ENCODE measurements at places on chromosomes 16 and 17.

GRCh38 chr16:27444015-27444414 lies 42.0 kb downstream of the IL21R start:
- no peak for DNase-seq

- no peak for DNase-seq
Observed at GRCh38 chr16:88769617-88770460, 15.2 kb downstream of the PIEZO1 start.

DNA sequence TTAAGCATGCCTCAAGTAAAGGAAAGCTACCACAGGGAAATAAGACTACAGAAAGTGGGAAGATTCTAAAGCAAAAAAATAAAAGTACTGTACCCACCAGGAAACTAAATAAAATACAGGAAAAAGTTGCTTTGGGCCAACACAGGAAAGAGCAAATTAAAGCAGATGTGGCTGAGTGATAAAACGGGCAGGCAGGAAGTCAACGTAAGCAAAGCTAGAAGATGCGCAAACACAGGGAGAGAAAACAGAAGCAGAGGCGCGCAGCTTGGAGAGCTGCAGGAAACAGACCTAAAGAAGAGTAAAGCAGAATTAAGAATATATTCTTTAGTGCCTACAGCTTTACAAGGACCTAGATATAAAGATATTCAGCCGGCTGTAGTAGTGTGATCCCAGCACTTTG lies 21.7 kb downstream of the USP36 start:
- DNase-seq, result no peak

DNA sequence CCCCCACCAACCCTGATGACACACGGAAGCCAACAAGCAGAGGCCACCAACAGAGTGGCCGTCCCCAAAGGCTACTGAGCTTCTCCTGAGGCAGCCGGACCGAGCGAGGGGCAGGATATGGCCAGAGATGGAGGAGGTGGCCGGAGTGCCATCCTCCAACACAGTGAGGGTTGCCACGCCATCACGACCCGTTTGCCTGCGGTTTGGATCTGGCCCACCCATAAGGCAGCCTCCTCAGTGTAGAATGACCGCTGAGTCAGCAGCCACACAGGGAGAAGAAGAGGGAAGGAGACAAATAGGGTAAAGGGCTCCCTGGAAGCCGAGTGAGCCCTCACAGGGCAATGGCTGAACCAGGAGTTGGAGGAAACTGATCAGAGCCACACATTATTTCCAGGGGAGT lies 13.8 kb downstream of the HNF1B start:
- DNase-seq, result no peak

GRCh38 chr17:59406808-59407381 lies 75.4 kb downstream of the YPEL2 start:
- DNase-seq, result peak; percentile 44

DNA sequence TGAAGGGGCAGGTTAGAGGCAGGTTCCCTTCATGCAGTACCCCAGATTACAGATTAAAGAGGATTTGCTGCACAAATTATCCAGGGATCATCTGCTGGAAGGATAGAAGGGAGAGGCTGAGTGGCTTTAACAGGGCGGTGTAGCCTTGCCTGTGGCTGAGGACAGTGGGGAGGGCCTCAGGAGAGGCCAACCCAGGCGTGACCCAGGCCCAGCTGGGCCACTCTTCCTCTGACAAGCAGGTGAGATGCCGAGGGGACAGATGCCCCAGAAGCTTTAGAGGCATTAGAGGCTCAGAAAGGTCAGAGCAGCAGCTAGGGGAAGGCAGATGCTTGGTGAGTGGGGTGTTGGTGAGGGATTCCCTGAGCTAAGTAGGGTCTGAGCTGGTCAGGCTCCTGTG lies 18.1 kb upstream of the MTMR4 start:
- DNase-seq, result no peak

- DNase-seq, result no peak
Observed at GRCh38 chr16:49473131-49473530, 99.5 kb downstream of the C16orf78 start.

- DNase-seq, result peak; percentile 87
Observed at GRCh38 chr17:1467898-1468492, 12.0 kb upstream of the CRK start.

DNA sequence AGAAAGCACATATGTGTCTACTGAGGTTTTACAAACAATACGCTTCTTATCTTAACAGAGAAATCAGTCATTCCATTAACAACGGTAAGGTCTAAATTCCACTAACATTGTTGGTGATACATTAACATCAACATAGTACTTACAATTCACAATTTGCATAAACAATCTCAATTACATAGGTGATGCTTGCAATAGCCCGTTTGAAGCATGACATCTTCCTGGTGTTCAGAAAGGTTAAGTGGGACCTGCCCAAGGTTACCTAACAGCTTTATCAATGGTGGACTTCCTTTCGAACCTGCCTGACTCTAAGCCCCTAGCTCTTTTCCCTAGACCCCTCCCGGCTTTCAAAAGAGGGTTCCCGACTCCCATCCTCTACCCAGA lies 699 bp downstream of the FAM222B start:
- DNase-seq, result no peak

DNA sequence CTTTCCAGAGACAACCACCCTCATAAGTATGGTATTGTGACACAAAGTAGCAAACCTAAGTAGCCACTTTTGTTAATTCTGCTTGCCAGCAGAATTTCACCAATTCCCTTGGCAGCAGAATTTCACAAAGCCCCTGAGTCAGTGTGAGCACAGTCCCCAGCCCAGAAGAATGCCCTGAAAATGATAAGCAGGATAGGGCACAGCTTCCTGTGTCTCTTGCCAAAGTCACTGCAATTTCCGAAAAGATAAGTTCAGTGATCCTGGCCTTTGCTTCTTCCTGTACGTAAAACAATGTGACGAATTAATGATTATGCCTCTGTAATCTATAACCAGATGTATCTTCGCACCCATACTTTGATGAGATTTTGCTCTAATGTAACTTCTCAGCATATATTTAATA lies 16.0 kb upstream of the WIPF2 start:
- no peak for DNase-seq

- peak; percentile 82 for DNase-seq
Observed at GRCh38 chr16:70746040-70746707, 54.8 kb downstream of the VAC14 start.

GRCh38 chr17:38710985-38711384 lies 5.9 kb downstream of the MLLT6 start:
- no peak for DNase-seq

DNA sequence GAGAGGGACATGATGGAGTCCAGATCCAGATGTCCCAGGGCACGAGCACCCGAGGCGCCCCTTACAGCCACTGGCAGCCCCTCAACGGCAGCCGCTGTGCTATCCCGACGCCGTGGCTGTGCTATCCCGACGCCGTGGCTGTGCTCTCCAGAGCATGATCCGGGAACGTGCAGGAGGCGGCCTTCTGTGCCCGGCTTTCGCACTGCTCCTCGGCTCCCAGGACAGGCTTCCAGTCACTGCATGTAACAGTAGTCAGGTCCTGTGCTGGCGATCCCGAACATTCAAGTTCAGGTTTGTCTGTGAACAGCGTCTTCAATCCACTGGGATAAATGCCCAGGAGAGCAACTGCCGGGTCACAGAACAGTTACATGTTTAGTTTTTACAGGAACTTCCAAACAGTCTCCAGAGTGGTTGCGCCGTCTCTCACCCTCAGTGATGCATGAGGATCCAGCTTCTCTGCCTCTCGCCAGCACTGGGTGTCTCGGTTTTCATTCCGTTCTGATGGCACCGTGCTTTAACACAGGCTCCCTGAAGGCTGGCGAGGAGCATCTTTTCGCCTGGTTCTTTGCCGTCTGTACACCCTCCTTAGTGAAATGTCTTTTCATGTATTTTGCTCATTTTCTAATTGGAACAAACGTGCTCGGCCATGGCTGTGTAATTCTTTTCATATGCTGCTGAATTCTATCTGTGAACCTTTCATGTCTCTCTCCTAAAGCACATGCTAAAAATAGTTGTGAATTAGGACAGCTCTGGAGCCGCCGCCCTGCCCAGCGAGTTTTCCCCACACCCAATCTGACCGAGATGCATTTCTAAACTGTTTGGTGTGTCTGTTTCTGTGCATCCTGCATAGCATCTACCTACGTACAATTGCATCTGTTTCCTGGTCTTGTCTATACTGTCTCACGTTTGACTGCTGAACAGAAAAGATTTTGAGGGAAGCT lies 72.6 kb upstream of the METRNL start:
- no peak for DNase-seq

- peak; percentile 51 for DNase-seq
Observed at GRCh38 chr16:69741519-69741918, 13.2 kb downstream of the NOB1 start.

GRCh38 chr16:84380405-84380804 lies 12.1 kb downstream of the ATP2C2 start:
- DNase-seq, result no peak

DNA sequence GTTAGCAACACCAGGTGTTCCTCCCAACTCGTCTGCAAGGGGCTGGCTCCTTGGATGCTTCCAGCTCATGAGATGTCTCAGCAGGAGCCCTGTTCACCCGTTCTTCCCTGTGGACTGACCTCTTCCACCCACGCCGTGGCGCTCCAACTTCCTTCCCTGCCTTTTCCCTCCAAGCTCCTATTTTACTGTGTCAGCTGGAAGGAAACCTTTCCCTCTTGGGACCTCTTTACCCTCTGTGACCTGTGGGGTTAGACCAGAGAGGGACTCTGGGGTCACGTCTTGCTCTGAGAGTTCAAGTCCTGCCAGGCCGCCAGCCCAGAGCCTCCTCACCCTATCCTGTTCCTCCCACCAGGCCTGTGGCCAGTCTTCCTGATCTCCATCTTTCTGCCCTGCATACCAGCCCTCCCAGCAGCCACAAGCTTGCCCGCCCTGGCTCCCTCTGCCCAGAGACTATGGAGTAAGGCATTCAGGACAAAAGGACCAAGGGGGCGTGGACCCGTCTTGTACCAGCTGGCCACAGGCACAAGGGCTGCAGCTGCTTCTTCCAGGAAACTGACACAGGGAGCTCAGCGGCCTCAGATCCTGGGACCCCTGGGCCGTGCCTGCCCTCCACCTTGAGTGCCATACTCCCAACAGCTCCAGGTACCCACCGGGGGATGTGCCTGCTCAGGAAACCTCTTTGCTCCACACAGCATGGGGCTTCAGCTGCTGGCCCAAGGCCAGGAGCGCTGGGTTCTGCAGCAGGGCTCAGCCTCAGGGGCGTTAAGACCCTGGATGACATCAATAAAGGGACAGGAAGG lies 3.0 kb downstream of the PAQR4 start:
- no peak for DNase-seq

DNA sequence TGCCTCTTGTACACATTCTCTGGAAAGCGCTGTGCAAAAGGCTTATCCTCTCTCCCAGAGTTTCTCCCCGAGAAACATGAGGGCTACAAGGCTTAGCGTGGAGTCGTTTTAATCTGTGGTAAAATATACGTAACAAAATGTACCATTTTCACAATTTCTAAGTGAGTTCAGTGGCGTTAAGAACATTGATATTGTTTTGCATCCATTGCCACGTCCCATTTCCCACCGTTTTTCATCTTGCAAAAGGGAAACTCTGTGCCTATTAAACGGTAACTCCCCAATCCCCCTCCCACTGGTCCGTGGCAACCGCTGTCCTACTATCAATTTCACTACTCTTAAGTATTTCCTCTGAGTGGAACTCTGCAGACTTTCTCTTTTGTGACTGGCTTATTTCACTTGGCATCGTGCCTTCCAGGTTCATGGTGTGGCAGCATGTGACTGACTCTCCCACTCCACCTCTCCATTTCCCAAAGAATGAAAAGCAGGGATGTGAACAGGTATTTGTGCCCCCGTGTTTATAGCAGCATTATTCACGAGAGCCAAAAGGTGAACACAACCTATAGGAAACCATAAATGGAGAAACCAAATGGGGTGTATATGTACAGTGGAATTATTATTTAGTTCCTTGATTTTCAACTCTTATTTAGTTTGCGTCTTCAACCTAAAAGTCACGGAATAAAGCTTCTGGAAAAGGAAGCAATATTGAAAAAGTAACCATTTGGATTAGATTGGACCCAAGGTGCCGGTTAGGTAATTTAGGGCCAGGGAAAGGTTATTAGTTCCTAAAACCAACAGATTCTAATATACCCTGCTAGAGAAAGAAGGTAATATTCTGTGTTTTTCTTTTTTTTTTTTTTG lies 1.1 kb upstream of the USP32 start:
- DNase-seq, result peak; percentile 56

GRCh38 chr17:72394531-72394930 lies 273.7 kb downstream of the SOX9 start:
- no peak for DNase-seq

GRCh38 chr16:80027007-80027965 lies 426.7 kb upstream of the MAF start:
- DNase-seq, result peak; percentile 18

GRCh38 chr17:6305613-6306360 lies 129.1 kb downstream of the AIPL1 start:
- DNase-seq, result no peak

GRCh38 chr17:41329279-41329948 lies 13.9 kb upstream of the KRTAP17-1 start:
- peak; percentile 48 for DNase-seq

GRCh38 chr17:75876938-75877751 lies 1.2 kb downstream of the TRIM47 start:
- DNase-seq, result peak; percentile 97

- no peak for DNase-seq
Observed at GRCh38 chr16:64133366-64133765, 988.5 kb downstream of the CDH11 start.

DNA sequence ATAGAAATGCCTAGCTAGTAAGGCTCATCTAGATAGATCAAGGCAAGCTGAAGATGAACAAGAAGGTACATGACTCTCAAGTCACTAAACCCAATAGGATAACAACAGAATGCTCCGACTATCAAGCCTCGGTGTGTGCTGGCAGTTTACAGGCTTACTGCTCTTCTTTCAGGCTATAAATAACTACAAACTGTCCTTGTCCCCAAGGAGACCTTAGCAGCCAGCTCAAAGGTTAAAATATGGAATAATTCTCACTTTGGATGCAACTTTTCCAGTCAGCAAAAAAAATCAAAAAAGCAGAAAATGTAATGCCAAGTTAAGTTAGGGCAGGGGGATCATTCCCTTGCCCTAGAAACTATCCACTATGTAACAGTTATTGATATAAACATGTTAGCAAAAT lies 44.6 kb downstream of the SPOP start:
- no peak for DNase-seq

GRCh38 chr16:83705856-83706255 lies 101.9 kb upstream of the HSBP1 start:
- no peak for DNase-seq

DNA sequence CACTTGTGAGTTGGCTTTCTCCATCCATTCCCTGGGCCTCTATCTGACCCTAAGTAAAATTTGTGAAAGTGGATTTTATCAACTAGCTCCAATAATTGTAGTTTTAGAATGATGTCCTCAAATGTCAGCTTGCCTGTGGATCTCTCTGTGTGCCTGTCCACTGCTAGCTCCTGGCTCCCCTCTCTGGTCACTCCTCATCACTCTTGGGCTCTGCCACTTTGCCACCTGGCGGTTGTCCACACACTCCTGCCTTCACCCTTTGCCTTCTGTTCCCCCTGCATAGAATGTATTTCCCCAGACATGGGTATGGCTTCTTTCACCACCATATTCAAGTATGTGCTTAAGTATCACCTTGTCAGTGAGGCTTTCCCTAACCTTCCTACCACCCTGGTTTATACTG lies 19.8 kb downstream of the ANKFN1 start:
- DNase-seq, result no peak
